ENCODE measurements at places on chromosomes 5 and 9. TPM values are rescaled to one million over a fixed set of nuclear protein-coding genes. Genes with fewer than 3 reads are reported as not detected.

GRCh38 chr5:123036391-123037103 is at the start of gene PPIC:
TSS of gene PPIC (minus strand) at chr5:123036725. CDS start at chr5:123036625, 100 bp downstream.
- DNase-seq = peak; percentile 62

DNA sequence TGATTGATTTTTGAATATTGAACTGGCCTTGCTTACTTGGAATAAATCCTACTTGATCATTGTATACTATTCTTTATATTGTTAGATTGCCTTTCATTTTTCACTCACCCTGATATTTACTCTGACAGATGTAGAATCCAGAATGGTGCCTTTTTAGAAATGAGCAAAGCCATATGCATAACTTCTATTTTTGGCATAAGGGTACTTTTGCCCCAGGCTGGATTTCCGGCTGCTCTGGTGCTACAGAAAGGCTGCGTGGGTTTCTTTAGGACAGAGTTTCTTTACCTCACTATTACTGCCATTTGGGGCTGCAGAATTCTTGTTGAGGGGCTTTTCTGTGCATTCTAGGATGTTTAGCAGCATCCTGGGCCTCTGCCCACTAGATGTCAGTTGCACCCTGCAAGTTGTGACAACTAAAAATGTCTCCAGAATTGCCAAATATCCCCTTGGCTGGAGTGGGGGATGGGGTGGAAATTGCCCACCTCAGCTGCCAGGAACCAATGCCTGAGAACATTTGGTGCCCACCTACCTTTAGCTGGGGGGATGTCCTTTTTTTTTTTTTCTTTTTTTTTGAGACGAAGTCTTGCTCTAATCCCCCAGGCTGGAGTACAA is 50.1 kb downstream of the SLC36A1 start:
- no peak for DNase-seq

GRCh38 chr9:32596096-32596865 is 23.3 kb upstream of the NDUFB6 start:
- no peak for DNase-seq

- DNase-seq = no peak
Measured at GRCh38 chr5:111856876-111857466, 100.0 kb upstream of the NREP start.

DNA sequence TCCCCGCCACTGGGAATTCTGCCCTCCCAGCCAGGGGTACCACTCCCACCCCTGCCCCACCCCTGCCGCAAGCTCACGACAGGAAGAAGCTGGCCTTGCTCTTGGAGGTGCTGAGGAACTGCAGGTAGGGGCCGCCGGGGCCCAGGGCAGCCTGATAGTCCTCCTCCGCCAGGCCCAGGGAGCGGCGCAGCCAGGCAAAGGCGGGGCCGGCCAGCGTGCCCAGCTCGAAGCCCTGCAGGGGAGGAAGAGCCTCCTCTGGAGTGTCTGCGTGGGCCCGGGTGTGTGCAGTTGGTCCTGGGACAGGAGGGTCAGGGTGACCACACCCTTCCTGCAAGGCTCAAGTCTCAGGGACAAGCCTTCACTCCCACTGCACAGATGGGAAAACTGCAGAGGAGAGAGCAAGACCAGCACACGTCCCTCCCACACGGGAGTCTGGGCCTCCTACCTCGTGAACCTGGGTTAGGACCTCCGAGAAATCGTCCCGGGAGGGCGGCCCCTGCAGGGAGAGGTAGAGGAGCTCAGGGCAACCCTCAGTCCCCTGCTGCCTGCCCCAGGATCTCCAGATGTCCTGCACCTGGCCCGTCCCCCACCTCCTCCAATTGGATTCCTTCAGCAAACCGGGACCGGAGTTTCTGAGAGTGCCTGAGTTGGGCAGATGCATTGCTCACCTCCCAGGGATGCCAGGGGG is 2.4 kb downstream of the PIP5KL1 start:
- DNase-seq = no peak

- peak; percentile 7 for DNase-seq
Measured at GRCh38 chr5:81657386-81657785, 93.5 kb downstream of the SSBP2 start.

ATOX1 gene
- total RNA-seq = 45.1 TPM

GRCh38 chr9:121529237-121529987 is 29.8 kb upstream of the GGTA1 start:
- peak; percentile 100 for DNase-seq

- no peak for DNase-seq
Measured at GRCh38 chr5:80025069-80025468, 10.1 kb upstream of the THBS4 start.

- no peak for DNase-seq
Measured at GRCh38 chr5:156383510-156384265, 56.7 kb downstream of the SGCD start.

DNA sequence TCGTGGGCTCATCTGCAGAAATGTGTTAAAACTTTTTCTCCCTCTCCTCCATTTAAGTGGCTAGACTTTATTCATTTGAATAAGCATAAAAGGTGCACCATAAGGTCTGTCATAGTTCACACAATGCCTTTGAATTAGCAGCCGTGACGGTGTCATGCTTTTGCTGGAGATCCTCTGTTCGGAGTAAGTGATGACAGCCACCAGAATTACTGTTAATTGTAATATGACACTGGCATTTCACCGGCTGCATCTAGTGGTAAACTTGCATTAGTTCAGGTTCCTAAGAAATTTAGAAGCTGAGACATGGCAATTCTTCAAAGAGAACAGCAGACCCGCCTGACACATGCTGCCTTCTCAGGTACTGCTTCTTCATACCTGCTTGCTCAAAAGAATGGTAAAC is 241.7 kb downstream of the EBF1 start:
- no peak for DNase-seq

DNA sequence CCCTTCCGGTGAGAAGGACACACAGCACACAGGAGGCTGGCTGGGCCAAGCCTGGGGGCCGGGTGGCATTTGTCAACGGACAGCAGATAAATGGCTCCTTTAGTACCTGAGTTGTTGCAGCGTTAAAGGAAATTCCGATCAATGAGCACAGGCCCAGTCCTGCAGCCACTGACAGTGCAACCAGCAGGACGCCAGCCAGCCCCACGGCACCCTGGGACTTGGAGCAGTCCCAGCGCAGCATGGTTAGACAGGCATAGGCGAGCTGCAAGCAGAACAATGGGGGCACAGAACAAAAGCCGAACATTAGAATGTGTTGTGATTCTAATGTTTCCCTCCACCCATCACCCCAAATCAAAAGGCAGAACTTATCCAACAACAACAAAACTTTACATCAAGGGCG is 39.3 kb downstream of the PTCH1 start:
- no peak for DNase-seq

DNA sequence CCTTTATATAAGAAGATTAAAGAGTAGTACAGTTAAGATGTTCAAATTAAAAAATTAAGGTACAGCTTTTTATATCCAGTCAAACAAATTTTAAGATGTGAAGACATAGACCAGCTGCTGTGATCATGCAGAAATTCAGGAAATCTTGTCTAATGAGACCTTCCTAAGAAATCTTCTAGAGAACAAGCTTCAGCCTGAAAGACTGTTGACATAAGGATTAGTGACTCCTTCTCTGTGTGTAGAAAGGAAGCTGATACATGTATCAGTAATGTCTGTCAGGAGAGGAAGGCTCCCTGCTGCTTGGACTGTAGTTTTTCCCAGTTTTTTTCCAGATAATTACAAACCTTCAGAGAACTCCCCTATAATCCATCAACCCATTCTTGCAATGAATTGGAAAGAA is 75.8 kb upstream of the PCSK5 start:
- DNase-seq = no peak

CCNI2 gene
- total RNA-seq = under 0.01 TPM

- no peak for DNase-seq
Measured at GRCh38 chr9:136385015-136385414, 11.5 kb upstream of the CARD9 start.

DNA sequence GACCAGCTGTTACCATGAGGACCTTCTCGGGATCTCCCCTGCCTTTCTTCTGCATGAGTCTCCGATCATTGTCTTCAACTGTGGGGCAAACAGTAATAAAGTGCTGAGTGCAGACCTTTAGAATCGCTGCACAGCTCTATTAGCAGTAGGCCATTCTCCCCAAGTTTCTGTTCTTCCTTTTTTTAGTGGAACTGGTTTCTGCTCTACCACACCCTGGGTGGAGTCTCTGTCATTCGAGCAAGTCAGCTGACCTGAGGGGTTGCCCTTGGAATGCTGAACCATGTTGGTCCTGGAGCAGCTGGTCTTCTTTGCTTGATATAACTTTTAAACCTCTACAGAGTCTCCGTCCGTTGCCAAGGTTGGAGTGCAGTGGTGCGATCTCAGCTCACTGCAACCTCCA is 33.4 kb upstream of the GNPDA1 start:
- DNase-seq = no peak

DNA sequence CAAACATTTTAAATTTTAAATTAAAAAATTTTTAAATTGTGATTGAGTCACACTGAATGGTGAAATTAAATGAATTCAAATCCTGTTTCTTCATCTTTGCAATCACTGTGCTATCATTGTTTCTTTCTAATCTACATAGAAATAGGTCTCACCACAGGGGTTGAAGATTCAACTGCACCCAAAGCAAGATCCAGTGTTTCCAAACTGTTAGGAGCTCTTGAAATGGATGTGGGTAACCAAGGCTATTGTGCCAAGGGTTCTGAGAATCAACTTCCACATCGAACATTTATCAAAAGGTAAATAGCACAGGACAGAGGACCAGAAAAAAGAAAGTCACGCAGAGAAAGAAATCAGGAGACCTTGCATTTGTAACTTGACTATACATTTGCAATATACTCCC is 172.6 kb upstream of the RASEF start:
- DNase-seq = no peak

MLANA gene
- not detected for total RNA-seq

DNA sequence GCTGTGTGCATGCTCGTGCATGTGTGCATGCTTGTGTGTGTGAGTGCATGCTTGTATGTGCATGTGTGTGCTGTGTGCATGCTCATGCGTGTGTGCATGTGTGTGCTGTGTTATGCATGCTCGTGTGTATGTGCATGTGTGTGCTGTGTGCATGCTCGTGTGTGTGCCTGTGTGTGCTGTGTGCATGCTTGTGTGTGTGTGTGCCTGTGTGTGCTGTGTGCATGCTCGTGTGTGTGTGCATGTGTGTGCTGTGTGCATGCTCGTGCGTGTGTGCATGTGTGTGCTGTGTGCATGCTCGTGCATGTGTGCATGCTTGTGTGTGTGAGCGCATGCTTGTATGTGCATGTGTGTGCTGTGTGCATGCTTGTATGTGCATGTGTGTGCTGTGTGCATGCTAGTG is 30.3 kb upstream of the SH3PXD2B start:
- no peak for DNase-seq

MTREX gene
- total RNA-seq = 49.0 TPM

- DNase-seq = no peak
Measured at GRCh38 chr9:131923766-131924165, 155.9 kb downstream of the MED27 start.

DNA sequence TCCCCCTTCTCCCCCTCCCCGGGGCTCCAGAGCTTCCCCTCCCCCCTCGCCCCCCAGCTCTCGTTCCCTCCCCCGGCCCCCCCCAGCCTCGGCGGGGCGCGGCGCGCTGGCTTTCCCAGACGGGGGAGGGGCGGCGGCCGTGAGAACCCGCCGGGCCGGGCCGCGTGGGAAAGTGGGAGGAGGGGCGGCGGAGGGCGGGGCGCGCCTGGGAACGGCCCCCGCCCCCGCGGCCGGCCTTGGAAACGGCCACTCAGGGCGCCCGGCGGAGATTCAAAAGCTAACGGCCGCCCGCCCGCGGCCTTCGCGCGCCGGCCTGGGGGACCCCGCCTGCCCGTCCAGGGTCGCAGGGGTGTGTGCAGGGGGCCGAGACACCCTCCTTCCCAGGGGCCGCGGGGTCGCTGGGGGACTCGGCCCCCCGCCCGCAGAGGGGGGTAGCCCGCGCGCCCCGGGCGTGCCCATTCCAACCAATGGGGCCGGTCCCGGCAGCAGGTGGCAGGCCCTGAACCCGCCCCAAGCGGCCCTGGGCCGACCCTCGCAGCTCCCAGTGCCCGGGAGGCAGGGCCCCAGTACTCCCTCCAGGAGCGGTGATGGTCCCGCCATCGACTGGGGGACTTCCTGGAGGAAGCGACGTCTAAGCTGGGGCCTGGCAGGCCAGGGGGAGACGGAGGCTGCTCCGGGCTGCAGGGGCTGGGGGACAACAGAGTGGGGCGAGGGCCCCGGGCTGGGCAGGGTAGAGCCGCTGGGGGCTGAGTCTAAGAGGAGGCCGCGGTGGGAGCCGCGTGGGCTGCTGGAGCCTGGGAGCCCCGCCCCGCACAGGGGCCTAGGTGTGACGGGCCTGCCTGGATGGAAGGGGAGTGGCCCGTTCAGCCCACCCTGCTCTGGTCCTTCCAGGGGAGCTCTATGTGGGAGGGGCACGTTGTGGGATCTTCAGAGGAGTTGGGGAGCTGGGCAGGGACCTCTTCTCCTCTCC is 14.2 kb upstream of the NRARP start:
- no peak for DNase-seq

DNA sequence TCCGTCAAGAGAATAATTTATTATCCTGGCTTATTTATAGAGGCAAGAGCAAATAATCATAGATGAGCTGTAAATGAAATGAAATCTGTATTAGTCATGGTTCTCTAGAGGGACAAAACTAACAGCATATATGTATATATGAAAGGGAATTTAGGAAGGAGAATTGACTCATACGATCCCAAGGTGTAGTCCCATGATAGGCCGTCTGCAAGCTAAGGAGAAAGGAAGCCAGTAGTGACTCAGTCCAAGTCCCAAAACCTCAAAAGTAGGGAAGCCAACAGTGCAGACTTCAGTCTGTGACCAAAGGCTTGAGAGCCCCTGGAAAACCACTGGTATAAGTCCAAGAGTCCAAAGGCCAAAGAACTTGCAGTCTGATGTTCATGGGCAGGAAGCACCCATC is 515.9 kb upstream of the CYLC2 start:
- no peak for DNase-seq

GRCh38 chr5:126969548-126969947 is 60.8 kb downstream of the MARCHF3 start:
- DNase-seq = no peak

DNAI1 gene
- not detected for total RNA-seq

GRCh38 chr5:83072966-83073365 is 4.2 kb downstream of the TMEM167A start:
- no peak for DNase-seq

- no peak for DNase-seq
Measured at GRCh38 chr5:54257366-54258118, 52.8 kb downstream of the ARL15 start.

AK1 gene
- total RNA-seq = 23.0 TPM

- DNase-seq = no peak
Measured at GRCh38 chr5:107294669-107295068, 376.1 kb downstream of the EFNA5 start.

LEAP2 gene
- total RNA-seq = 0.13 TPM

GRCh38 chr5:36689225-36689624 is 82.8 kb downstream of the SLC1A3 start:
- no peak for DNase-seq

- peak; percentile 76 for DNase-seq
Measured at GRCh38 chr5:14445576-14446290, 135.9 kb upstream of the OTULINL start.

DNA sequence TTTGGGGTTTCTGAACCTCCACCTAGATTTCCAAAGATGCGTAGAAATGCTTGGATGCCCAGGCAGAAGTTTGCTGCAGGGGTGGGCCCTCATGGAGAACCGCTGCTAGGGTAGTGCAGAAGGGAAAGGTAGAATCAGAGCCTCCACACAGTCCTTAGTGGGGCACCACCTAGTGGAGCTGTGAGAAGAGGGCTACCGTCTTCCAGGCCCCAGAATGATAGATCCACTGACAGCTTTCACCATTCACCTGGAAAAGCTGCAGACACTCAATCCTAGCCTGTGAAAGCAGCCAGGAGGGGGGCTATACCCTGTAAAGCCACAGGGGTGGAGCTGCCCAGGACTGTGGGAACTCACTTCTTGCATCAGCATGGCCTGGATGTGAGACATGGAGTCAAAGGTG is 13.3 kb upstream of the HSDL2 start:
- DNase-seq = no peak

- DNase-seq = no peak
Measured at GRCh38 chr9:899440-900184, 58.1 kb downstream of the DMRT1 start.

All from dermis microvascular lymphatic vessel endothelial cell (primary cell).